ENCODE measurements at places on chromosomes 13 and 19.

- DNase-seq: no peak
Observed at GRCh38 chr19:47155148-47155547, 24.5 kb downstream of the SAE1 start.

DNA sequence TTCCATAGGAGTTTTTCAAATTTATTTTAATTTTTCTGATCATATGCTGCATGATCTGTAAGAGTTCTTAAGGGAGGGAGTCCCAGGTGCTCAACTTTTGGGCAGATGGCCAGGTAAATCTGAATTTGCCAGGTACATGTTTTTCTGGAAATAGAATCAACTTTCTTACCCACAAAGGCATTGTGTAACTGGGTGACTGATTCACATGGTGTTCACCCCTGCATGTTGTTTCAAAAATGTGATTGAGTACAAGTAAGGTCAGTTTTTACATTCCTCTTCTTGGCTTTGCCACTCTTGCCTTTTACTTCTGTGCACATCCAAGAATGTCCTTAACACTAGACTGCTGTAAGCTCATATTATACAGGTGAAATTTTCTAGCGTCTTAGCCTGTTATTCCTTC is 30.4 kb downstream of the RB1 start:
- no peak for DNase-seq

DNA sequence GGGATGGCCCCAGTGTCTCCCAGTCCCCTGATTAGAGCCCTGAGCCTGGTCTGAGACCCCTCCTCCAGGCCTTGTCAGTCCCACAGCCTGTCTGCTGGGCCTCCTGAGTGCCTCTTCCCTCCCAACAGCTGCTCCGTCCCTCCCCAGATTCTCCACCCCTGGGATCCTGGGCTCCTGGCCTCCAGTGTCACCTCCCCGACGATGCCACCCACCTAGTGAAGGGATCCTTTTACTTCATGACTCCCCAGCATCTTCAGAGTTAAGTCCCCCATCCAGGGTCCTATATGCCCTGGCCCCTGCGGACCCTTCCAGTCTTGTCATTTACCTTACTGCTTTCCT is 4.4 kb upstream of the PRX start:
- no peak for DNase-seq

- DNase-seq: no peak
Observed at GRCh38 chr13:113732176-113732960, 26.7 kb upstream of the TMEM255B start.

GRCh38 chr13:113374511-113375175 is 10.7 kb upstream of the GRTP1 start:
- no peak for DNase-seq

- DNase-seq: no peak
Observed at GRCh38 chr13:53191091-53191490, 162.5 kb downstream of the OLFM4 start.

DNA sequence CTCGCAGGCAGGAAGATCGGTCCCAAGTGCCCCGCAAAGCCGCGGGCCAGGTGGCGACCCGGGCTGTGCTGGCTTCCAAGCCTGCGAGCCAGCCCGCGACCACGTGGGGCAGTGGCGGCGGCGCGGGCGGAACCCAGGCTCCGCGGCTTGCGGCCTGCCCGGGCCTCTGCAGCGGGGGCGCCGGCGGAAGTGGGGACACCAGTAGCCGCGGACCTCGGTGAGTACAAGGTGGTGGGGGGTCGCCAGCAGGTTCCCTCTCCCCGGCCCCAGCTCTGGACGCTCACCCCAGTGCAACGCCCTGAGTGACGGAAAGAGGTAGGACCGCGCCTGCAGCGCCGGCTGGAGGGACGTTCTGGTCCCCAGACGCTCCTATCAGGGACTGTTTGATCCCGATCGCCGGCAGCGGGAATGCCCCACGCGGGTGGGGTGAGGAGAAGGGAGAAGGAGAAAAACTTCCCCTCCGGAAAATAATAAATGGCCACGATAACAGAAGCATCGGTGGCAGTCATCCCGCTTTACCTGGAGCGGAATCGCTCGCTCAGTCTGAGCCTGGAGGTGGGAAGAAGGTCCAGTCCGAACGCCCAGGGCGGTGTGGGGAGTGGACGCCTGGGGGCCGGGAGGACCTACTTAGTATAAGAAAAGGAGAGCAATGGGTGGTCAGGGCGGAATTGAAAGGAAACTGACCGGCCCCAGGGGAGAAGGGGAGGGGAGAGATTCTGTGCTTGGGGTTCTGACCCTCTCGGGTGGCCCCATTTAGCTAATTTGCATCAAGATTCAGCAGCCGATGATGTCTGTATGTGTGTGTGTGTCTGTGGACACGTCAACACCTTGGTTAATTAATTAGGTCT is at the start of gene GEMIN7:
TSS of gene GEMIN7 (plus strand) at position 198 of the 848 bp plus-strand sequence. CDS start 10,855 bp downstream, outside the sequence.
- DNase-seq: peak; percentile 82

- peak; percentile 82 for DNase-seq
Observed at GRCh38 chr13:50125554-50126262, 110.5 kb downstream of the KCNRG start.

- DNase-seq: no peak
Observed at GRCh38 chr13:81017513-81018152, 676.7 kb upstream of the SPRY2 start.

GRCh38 chr13:98313922-98314292 is 136.8 kb upstream of the RNF113B start:
- no peak for DNase-seq

GRCh38 chr13:98447881-98448641 is 128.8 kb downstream of the STK24 start:
- peak; percentile 51 for DNase-seq

DNA sequence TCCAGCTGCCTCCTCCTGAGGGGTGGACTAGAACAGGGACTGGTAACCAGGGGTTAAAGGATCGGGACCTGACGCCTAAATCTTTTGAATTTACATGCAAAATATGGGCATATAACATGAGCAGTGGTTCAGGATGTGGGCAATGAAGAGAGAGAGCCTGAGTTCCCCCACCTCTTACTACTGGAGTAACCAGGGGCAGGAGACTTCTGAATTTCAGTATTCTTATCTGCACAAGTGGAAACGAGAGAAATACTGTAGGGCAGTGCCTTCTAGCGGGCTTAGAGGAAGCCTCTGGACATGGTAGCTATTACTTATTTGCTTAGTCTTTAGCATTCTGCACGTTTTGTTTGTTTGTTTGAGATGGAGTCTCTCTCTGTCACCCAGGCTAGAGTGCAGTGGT is 26.3 kb downstream of the BCAT2 start:
- no peak for DNase-seq

GRCh38 chr13:98411617-98412265 is 165.2 kb downstream of the STK24 start:
- no peak for DNase-seq

GRCh38 chr19:16032509-16033135 is 43.7 kb upstream of the TPM4 start:
- no peak for DNase-seq

DNA sequence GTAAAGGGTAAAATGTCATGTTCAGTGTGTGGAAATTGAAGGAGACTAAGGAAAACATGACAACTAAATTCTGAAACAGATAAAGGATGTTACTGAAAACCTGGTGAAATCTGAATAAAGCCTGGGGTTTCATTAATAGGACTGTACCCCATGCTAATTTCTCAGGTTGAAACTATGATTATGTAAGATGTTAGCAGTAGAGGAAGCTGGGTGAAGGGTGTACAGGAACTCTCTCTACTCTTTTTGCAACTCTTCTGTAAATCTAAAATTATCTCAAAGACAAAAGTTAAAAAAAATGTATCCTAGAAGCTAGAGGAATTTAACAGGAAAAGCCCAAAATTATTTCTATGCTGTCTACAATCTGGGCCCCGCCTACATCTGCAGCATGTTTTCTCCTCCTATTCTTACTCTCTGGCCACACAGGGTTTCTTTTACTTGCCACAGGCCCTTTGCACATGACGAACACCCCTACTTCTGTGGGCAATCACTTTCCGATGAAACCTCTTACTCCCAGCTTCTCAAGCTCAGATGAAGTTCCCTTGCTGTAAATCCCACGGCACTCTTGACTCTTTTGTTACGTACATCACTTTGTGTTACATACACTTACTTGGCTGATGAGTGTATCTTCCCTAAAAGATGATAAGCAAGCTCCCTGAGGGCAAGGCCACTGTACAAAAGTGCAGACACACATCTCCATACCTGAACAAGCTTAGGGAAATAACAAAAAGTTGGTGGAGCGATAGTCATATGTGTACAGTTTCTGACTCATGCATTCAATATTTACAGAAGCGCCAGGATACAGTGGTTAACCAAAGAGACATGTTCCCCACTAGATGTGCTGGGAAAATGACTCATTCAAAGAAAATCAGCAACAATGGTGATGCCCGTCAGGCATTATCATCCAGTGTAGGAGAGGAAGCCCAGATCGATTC is 32.6 kb downstream of the RUBCNL start:
- DNase-seq: peak; percentile 32

GRCh38 chr13:60229708-60230272 is 66.1 kb upstream of the DIAPH3 start:
- no peak for DNase-seq

DNA sequence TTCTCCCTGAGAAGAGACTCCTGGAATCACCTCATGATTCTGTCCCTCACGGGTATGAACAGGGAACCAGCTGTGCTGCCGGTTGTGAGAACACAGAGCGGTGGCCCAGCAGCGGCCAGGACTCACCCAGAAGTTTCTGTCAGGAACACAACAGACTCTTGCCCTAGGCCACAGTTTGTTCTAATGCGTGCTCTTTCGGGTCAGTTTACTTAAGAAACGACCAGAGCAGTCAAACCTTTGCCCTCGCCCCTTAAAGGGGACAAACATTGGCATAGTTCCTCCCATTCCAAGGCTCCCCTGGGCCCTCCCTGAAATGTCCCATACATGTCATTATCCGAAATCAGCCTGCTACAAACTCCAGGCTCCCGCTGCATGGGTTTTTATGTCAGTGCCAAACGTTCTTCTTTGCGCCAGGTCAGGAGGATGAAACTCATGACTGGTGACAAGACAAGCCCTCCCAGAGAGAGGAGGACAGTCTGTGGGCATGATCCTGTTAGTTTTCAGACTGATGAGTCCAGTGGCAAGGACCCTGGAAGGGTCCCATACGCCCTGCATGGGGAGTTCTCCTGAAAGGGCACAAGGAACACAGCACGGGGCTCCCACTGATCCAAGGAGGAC is 18.3 kb downstream of the ZIC5 start:
- no peak for DNase-seq

- no peak for DNase-seq
Observed at GRCh38 chr13:44543369-44543768, 32.8 kb downstream of the TSC22D1 start.

GRCh38 chr13:25249001-25249543 is 38.2 kb downstream of the MTMR6 start:
- no peak for DNase-seq

GRCh38 chr19:39248806-39249205 is at the start of gene IFNL4:
TSS of gene IFNL4 (minus strand) at chr19:39248856.
- DNase-seq: no peak

DNA sequence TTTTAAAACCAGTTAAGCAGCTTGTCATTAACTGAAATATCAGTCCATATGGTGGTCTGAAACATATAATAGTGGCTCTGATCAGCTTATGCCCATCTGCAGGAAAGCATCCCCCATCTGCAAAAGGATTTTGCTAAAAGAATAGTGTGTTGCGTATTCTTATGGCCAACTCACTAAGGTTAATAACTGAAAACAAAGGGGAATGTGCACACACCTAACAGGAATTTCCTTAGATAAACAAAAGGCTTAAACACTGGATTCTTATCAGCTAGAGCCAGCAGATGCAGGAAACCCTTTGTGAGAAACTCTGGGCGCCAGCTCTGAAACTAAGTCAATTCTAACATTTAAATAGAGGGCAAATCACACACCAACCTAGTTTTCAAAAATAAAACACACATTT is 22.1 kb downstream of the VPS36 start:
- no peak for DNase-seq

DNA sequence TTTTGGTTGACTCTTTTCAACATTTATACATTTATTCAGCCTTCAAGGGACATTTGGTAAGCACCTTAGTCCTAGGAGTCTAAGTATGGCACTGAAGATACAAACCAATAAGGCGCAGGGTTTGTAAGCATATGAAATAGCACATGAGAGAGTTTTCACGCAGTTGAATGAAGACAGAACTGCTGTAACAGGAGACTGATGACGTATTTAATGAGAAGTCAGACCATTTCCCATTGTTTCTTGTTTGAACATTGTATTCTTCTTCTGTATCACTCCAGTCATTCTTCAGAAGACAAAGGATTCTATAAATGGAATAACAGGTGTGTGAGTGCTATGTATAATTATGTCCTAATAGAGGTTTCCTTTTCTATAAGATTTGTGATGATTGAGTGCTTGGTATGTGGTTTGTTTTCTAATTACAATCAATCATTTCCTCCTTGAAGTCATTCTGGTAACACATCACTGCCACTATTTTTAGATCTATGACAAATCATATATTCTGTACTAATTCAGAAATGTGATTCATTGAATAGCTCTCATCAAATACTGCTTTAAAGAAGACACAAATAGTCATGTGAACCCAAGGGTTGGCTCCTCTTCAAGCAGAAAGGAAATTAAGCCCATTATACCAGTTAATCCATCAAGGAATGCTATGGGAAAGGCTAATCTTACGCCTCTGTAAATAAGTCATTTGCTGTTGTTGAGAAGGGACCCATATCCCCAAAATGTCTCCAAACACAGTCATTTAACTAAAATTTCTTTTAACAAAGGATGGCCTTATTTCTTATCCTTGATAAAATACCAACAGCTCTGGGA is 222.8 kb upstream of the NBEA start:
- DNase-seq: no peak

- DNase-seq: no peak
Observed at GRCh38 chr13:88360761-88361160, 689.6 kb downstream of the SLITRK5 start.

DNA sequence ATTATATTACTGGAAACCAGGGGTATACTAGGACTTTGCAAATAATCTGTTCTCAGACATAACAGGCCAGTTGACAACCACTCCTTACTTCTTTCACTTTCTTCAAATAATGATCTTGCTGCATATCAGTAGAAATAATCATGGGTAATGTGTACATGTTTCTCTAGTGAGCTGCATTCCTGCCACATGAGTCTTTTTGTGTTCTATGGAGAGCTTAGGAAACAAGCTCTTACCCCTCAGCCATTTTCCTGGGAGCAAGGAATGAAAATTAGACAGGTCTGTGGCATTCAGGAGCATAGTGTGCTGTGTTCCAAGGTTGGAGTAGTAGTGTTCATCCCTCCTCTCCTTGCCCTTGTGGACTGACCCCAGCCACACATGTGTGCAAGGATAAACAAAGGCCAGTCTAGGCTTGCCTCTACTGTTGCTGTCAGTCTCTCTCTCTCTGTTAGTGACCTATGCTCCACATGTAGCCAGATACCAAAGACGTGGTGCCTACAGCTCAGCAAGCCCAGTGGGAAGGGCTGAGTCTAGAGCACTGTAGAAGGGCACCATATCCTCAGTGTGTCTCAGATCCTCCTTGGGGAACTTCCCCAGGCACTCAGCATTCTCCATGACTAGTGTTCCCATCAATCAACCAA is 11.5 kb upstream of the OXGR1 start:
- DNase-seq: no peak

GRCh38 chr13:99367663-99368448 is 60.7 kb upstream of the GPR183 start:
- no peak for DNase-seq

DNA sequence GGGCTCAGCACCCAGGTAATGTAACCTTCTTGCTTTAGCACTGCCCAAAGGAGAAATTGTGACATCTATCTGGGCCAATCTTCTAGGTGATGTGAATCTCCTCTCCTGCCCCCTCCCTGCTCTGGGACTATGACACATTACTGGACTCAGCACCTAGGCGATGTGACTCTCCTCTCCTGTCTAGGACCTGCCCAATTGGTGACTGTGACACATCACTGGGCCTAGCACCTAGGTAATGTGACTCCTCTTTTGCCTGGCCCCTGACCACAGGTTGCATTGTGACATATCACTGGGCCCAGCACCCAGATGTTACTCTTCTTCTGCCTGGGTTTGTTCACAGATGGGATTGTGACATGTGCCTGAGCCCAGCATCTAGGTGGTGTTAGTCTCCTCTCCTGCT is 45.0 kb downstream of the ZNF85 start:
- DNase-seq: no peak
